T-helper 17 cell (primary cell): ENCODE measurements at places on chromosomes 1 and 21.

DNA sequence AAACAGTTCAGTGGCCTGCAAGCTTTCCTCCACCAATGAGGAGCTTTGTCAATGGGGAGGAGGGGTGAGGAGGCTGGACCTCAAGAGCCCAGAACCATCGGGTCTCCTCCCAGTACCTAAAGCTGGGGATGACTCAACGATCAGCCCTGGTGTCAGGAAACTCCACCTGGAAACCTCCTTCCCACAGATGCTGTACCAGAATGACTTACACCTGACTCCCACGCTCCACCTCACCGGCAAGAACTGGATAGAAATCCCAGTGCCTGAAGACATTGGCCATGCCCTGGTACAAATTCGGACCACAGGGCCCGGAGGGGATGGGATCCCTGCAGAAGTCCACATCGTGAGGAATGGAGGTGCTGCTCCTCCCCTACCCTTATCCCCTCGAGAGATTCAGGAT lies 11.4 kb downstream of the TMEM81 start:
- no peak for DNase-seq

DNA sequence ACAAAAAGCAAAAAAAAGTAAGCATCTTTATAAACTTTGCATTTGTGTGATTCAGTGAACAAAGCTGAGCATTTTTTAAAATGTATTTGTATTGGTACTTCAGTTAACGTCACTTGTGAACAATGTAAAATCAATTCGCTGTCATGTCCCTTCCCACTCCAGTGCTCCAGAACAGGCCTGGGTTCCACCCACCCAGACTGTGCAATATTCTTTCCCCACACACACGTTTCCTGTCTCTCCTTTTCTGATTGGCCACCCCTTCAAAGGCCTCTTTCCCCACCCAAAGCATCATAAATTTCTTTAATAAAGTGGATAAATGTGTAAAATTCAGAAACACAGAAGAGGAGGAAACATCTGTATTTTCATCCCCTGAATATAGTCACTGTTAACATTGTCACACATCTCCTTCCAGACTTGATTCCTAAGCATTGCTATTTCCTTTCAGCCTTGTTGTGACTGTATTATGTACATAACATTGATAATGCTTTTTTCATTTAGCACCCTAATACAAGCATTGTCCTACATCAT lies 12.0 kb downstream of the CLEC20A start:
- no peak for DNase-seq

GRCh38 chr21:35202431-35202830 lies 153.3 kb upstream of the RUNX1 start:
- DNase-seq, result no peak

- DNase-seq, result no peak
Measured at GRCh38 chr1:47416319-47417169, 459 bp downstream of the FOXE3 start.

- DNase-seq, result no peak
Measured at GRCh38 chr1:30255111-30255724, 468.2 kb downstream of the MATN1 start.

DNA sequence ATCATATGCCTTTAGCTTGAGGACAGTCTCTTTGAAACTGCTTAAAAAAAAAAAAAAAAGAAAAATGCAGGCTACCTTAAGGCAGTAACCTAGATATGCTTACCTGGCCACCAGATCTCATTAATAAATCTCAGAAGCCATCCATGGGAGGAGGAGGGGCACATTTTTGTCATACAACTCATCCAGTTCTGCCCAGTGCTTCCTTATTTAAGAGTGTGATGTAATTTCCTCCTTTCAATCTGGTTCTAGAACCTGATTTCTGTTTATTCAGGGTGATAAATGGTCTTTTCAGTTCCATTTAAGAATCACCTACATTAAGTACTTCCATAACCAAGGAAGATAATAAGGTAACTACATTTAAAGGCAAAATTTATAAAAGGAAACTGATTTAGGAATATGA lies 6.1 kb downstream of the ERRFI1 start:
- no peak for DNase-seq

DNA sequence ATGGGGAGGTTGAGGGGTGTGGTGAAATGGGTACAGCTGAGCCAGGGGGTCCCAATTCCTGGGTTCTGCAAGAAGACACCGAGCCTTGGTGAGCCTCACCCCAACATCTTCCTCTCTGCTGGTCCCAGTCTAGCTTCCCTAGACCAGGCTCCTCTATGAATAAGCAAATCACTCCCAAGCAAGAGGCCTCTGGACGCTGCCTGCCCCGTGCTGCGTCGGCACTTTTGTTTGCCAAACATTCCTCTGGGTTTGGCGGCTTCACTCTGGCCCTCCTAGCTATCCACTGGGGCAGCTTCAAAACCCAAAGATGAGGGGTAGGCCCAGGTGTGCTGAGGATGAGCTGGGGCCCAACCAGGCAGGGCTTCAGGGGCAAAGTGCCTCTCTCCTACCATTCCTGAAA lies 137.1 kb upstream of the CD34 start:
- DNase-seq, result no peak

- no peak for DNase-seq
Measured at GRCh38 chr1:171727778-171728177, 14.1 kb downstream of the VAMP4 start.

DNA sequence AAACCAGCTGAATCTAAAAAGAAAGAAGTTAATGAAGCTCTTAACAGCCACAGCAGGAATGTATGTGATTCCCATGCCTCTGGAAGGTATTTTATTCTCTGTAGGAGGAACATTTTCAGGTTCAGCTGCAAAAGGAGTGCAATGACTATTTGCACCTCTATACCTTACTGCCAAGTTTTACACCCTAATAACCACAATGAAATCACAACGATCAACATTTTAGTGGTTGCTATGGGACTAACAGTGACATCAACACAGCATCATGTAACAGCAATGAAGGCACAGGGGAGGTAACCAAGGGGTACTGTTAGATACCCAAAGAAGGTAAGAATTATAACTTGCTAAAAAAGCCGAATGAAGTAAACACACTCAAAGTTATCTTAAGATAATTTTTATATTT lies 116.3 kb upstream of the HP1BP3 start:
- DNase-seq, result no peak

- no peak for DNase-seq
Measured at GRCh38 chr1:59072583-59072947, 224.3 kb upstream of the FGGY start.

- DNase-seq, result no peak
Measured at GRCh38 chr1:15124362-15125100, 29.0 kb upstream of the TMEM51 start.

- no peak for DNase-seq
Measured at GRCh38 chr1:188499690-188500089, 1670.9 kb downstream of the PLA2G4A start.
